ENCODE measurements at places on chromosomes 2 and 18.

GRCh38 chr2:200667413-200667812, 81.6 kb downstream of the AOX1 start:
- H3K36me3 ChIP-seq = peaks cover 3% of the 10 kb centered on the region
- no peaks in the 10 kb centered on the region for H3K27me3 ChIP-seq
- no peak overlapping the region for H3K4me3 ChIP-seq
- no peak overlapping the region for H3K27ac ChIP-seq
- DNase-seq = no peak

- no peaks in the 10 kb centered on the region for H3K4me1 ChIP-seq
- H3K27me3 ChIP-seq = no peaks in the 10 kb centered on the region
- H3K27ac ChIP-seq = no peak overlapping the region
- DNase-seq = no peak
These were observed 14.4 kb upstream of the REL start for GRCh38 chr2:60867007-60867406.

DNA sequence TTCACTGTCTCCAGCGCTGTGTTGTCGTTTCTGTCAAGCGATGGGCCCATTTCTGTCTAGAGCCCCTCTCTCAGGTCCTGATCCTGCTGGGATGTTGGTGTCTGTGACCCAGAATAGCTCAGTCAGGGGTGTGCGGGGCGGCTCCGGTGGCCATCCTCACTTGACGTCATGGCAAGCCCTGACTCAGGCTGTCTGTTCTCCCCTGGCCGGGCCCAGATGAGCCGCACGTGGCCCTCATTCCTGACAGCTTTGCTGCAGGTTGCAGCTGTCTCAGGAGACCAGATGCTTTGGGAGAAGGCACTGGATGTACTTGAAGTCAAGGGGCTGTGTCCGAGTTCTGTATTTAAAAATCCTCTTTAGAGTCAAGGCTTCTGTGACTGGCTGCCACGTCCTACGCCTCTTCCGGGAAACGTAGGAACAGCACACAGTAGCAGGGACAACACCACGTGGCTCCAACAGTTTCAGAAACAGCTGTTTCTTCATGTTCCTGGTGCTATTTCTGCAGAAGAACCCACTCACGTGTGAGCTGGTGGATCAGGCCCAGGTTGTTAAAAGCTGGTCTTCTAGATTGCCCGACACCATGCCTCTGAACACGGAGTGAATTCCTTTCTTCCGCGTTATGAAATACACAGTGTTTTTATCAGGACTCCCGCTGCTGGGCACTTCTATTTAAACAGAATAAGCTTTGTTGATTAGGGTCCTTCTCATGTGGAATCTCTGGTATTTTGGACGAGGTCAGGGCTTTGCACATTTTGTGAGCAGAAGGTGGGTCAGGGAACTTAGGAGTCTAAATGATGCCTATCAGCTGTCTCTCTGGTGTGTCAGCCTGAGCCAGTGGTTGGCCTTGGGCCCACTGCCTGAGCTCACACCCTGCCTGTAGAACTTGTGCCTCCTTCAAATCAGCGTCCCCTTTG, 28.3 kb upstream of the NTSR2 start:
- no peak for DNase-seq
- no peaks in the 10 kb centered on the region for H3K27me3 ChIP-seq
- H3K27ac ChIP-seq = peak overlapping the region; percentile 49
- H3K36me3 ChIP-seq = no peaks in the 10 kb centered on the region
- no peaks in the 10 kb centered on the region for H3K4me1 ChIP-seq
- no peak overlapping the region for H3K4me3 ChIP-seq

GRCh38 chr2:64090264-64090663, 54.0 kb downstream of the PELI1 start:
- peaks cover 9% of the 10 kb centered on the region for H3K36me3 ChIP-seq
- no peak overlapping the region for H3K27ac ChIP-seq
- no peaks in the 10 kb centered on the region for H3K27me3 ChIP-seq
- H3K4me3 ChIP-seq = no peak overlapping the region

GRCh38 chr18:58639751-58640427, 11.0 kb upstream of the ALPK2 start:
- no peaks in the 10 kb centered on the region for H3K27me3 ChIP-seq
- no peak for DNase-seq
- no peaks in the 10 kb centered on the region for H3K4me1 ChIP-seq
- no peak overlapping the region for H3K4me3 ChIP-seq

DNA sequence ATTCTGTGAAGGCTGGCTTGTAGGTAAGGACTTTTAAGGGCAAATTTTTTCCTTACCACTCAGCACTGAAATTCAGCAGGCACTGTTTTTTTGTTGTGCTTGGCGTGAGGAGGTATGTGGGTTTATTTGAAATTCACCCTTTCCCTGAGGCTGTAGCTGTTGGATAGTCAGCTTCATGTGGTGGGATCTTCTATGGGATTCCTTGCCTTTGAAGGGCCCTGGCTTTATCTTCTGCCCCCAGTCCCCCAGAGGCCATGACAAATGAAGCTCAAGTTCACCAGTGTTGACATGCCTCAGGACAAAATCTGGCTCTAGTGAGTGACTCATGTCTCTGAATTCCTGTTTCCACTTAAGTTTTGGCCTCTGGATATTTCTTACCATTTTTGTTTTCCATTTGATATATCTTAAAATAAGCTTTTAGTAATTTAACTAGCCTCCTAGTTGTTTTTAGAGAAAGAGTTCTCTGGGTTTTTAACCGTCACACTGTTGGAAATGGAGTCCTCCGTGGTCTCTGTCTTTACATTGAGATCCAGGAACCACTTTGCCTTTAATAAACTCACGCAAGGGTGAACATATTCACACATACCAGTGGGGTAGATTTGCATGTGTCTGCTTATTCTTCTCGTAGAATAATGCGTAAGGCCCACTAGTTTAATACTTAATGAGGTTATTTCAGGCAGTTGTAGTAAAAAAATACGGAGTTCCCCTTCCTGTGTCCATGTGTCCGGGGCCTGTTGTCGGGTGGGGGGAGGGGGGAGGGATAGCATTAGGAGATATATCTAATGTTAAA, 211.1 kb upstream of the FAM98A start:
- H3K4me1 ChIP-seq = no peaks in the 10 kb centered on the region
- no peak for DNase-seq
- H3K27ac ChIP-seq = no peak overlapping the region
- H3K27me3 ChIP-seq = no peaks in the 10 kb centered on the region
- H3K36me3 ChIP-seq = no peaks in the 10 kb centered on the region

DNA sequence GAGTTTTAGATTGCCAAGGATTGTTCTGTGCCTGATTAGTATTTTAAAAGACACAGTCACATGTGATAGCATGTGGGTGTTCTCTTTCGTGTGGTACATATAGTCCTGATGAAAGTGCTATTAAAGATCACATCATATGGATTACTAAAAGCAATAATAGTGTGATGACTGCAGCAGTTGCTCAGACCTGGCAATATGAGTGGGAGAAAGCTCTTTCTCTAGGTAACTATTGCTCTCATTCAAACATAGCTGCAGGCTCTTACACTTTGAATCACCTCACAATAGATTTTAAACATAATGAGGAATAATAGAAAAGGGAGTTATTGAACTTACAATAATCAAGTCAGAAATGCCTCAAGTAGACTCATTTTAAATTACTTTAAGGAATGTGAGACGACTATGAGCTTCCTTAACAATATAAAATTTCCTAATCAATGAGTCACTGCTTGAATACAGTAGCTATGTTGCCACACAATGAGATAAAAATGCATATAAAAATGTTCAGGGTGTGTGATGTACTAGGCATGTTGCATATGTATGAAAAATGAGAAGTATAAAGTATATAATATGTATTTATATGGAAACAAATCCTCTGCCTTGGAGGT, 452.1 kb downstream of the TMX3 start:
- no peaks in the 10 kb centered on the region for H3K36me3 ChIP-seq
- no peak overlapping the region for H3K4me3 ChIP-seq

- no peaks in the 10 kb centered on the region for H3K4me1 ChIP-seq
- peak within 1 kb of the TSS; percentile 59 for H3K4me3 ChIP-seq
- no peaks in the 10 kb centered on the region for H3K27me3 ChIP-seq
- peak; percentile 73 for DNase-seq
- H3K36me3 ChIP-seq = no peaks in the 10 kb centered on the region
- H3K27ac ChIP-seq = peak within 1 kb of the TSS; percentile 84
These were observed at the start of gene ASXL3 for GRCh38 chr18:33577685-33578517. Gene ASXL3, plus strand, starts transcription at chr18:33578219. Its CDS starts 413 bp downstream, at chr18:33578632.

- no peaks in the 10 kb centered on the region for H3K36me3 ChIP-seq
- H3K4me1 ChIP-seq = peaks cover 9% of the 10 kb centered on the region
- no peaks in the 10 kb centered on the region for H3K27me3 ChIP-seq
- H3K27ac ChIP-seq = no peak overlapping the region
These were observed 9.6 kb upstream of the B3GNT2 start for GRCh38 chr2:62186156-62186905.

DNA sequence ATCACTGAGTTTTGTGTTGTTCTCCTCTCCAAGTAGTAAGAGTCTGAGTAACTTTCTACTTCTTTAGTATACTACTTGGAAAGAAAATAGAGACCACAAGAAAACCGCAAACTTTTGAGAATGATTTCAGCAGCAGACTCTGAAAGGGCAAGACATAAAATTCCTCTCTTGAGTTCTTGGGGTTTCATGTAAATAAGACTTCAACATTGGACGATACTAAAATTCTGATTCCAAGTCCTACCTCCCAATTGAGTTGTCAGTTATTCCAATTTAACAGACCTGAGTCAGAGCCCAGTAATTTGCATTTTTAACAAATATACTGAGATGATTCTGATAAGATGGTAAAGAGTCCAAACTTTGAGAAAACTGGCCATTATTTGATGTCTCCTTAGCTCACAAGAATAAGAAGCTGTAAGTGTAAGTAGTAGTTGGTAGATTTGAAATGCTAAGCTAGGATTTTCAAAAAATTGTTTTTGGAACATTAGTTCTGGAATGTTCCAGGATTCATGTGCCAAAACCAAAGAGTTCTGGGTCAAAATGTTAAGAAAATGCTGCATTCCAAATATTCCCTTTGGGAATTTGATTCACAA, 261.6 kb upstream of the SPOPL start:
- no peak overlapping the region for H3K4me3 ChIP-seq
- H3K27ac ChIP-seq = no peak overlapping the region
- no peaks in the 10 kb centered on the region for H3K4me1 ChIP-seq
- H3K27me3 ChIP-seq = no peaks in the 10 kb centered on the region
- no peak for DNase-seq
- no peaks in the 10 kb centered on the region for H3K36me3 ChIP-seq

- H3K27ac ChIP-seq = no peak overlapping the region
- no peaks in the 10 kb centered on the region for H3K4me1 ChIP-seq
- no peak overlapping the region for H3K4me3 ChIP-seq
- H3K27me3 ChIP-seq = no peaks in the 10 kb centered on the region
- H3K36me3 ChIP-seq = no peaks in the 10 kb centered on the region
These were observed 656.6 kb downstream of the GALR1 start for GRCh38 chr18:77906103-77906892.

GRCh38 chr2:50582164-50582563, 449.8 kb downstream of the NRXN1 start:
- H3K4me3 ChIP-seq = no peak overlapping the region
- no peak overlapping the region for H3K27ac ChIP-seq
- DNase-seq = peak; percentile 32
- no peaks in the 10 kb centered on the region for H3K27me3 ChIP-seq
- H3K4me1 ChIP-seq = no peaks in the 10 kb centered on the region

DNA sequence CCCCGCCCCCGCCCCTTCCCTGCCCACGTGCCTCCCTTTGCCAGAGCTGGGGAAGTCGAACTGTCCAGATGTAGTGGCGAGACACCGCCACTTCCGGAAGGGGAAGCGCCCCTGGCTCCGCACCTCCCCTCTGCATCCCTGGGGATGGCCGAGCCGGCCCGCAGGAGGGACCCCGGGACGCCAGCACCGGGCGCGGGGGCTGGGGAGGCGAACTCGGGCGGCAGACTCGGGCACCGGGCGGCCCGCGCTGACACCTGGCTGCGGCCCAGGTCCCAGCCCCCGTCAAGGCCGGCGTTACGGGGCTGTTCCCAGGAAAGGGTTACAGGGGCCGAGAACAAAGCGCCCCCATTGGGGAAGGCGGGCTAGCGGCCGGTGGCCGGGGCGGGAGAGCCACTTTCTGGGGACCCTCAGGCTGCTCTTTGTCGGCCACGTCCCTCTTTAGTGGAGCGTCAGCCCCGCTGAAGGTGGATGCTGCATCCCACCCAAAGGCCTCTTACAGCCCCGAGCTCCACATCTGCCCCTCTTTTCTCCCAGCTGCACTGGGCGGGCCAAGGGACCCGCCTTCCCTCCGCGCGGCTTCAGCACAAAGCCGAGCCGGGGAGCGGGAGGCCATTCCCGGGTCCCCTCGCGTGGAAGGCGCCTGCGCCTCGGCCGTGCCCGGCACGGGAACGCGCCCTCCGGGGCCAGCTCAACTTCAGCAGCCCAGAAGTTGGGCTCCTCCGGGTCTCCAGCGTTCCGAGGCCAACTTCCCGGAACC, 1.3 kb downstream of the SDC1 start:
- H3K4me1 ChIP-seq = peaks cover 51% of the 10 kb centered on the region
- DNase-seq = peak; percentile 80
- H3K27me3 ChIP-seq = no peaks in the 10 kb centered on the region
- H3K27ac ChIP-seq = peak overlapping the region; percentile 99

DNA sequence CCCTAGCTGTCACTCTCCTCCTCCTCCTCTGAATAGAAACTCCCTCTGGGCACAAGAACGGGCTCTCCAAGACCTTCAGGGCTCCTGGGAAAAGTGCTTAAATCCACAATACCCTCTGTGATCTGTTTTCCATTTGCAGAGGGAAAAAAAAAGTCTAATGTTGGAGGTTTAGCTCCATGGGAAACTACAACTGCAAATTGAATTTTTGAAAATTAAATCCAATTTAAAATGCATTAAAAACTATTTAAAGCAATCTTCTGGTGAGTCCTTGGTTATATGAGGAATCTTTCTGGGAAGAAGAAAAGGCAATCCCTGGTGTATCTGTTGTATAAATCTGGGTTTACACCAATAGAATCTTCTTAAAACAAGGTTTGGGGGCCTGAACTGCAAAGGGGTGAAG, 64.3 kb downstream of the NCKAP5 start:
- H3K4me1 ChIP-seq = no peaks in the 10 kb centered on the region
- no peak for DNase-seq
- H3K27ac ChIP-seq = peak overlapping the region; percentile 82
- H3K4me3 ChIP-seq = no peak overlapping the region
- no peaks in the 10 kb centered on the region for H3K27me3 ChIP-seq

Measured in right lobe of liver (tissue), 6 donors.